NCI-H524 (cell line): ENCODE measurements at places on chromosomes 4 and X.

- no peak for DNase-seq
Measured at GRCh38 chr4:154142664-154143063, 348.9 kb downstream of the DCHS2 start.

GRCh38 chr4:1330761-1331590 is 16.0 kb upstream of the UVSSA start:
- DNase-seq = no peak

DNA sequence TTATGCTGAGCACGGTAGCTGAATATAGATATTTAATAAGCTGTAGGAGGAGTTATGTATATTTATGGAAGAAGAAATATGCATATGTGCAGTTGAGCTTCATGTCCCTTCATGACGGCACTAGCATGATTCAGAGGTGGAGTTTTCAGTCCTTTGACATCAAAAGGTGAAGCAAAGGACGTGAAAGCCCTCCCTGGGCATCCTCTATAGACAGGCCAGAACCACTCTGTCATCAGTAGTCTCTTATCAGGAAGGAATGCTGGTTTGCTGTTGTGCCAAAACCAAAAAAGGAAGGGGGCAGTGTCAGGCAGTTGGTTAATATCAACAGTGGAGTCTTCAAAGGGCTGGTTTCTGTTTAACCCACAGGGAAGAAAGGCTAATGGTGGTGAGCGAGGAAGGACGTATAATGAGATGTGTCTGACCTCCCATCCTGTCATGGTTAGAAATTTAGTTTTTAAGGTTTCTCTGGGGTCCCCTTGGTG is 23.5 kb upstream of the IL2 start:
- DNase-seq = no peak

DNA sequence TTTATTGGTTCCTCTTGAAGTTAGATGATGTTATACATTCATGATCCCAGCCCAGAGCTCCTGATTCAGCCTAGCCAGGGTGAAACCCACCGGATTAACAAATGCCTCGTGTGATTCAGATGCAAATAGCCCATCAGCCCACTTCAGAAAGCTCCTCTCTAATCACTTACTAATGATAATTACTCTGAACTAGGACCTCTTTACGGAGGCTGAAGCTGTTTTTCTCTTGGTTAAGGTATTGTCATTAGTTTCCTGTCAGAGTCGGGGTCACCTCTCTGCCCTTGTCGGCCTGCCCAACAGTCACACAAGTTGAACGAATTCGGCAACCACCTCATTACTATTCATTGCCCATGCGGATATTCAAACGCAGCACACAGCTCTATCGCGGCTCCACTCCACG is 36.6 kb downstream of the ZFP42 start:
- DNase-seq = no peak

GRCh38 chr4:24408640-24409039 is 175.7 kb downstream of the DHX15 start:
- DNase-seq = no peak

- no peak for DNase-seq
Measured at GRCh38 chr4:95105112-95105511, 347.4 kb downstream of the BMPR1B start.

DNA sequence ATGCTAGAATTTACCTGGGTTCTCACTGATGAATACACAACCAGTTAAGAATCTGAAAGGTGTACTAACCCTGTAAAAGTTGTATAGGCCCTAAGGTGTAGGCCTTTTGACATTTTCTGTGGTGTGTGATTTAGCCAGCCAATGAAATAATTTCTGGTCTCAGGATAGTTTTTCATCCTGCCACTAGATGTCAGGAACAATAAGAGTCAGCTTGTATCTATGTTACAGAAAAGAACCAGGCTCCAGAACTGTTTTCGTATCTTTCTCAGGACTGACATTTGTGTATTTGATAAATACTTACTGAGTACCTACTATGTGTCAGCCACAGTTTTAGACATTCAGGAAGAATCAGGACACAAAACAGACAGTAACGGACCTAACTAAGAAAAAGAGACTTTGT is 673.6 kb upstream of the TENM3 start:
- no peak for DNase-seq

DNA sequence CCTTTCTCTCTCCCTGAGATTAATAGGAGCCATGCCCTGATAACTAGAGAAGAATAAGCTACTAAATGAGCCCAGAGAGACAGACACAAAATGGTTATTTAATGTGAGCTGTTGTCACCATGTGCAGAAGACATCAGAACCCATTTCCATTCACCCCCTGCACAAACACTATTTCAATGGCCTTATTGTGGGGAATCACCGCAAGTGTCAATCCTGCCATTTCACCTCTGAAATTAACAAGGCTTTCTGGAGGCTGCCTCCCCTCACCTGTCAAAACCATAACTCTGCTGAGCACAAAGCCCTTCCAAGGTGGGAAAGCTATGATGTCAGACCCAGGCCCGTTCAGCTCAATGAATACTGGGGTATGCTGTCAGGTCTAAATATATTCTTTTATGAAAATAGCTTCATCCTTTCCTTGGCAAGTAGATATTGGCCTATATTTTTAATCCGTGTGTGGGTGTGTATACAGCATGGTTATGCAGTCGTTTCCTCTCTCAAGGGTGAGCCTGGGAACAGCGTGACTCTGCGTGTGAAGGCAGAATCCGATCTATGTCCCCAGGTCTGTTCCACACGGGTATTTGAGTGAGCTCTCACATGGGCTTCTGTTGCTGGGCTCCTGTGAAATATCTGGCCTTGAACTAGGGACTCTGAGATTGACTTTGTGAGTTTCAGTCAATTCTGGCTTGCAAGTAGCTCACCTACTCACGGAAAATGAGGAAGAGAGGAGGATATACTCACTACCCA is 266.3 kb downstream of the FBXW7 start:
- no peak for DNase-seq

DNA sequence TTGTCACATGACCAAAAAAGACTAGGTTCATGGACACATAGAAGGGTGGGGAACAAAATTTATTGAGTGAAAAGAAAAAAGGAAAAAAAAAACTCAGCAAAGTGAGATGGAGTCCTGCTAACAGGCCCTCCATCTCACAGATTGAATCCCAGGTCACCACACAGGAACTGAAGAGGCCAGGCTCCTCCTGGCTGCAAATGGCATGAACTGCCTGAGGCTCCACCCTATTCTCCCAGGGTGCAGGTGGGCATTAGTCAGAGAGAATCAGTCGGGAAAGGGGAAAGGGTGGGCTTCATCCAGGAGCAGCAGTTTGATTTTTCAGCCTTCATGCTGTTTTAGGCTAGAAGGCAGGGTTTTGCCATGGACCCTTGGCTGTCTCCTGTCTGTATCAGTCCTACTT is 128.5 kb upstream of the GRID2 start:
- no peak for DNase-seq

GRCh38 chrX:9907645-9908387 is 59.3 kb upstream of the CLDN34 start:
- DNase-seq = peak; percentile 28

GRCh38 chr4:54226404-54227255 is 2.5 kb upstream of the PDGFRA start:
- DNase-seq = no peak

- DNase-seq = no peak
Measured at GRCh38 chr4:165368114-165368513, 10.7 kb upstream of the CPE start.

DNA sequence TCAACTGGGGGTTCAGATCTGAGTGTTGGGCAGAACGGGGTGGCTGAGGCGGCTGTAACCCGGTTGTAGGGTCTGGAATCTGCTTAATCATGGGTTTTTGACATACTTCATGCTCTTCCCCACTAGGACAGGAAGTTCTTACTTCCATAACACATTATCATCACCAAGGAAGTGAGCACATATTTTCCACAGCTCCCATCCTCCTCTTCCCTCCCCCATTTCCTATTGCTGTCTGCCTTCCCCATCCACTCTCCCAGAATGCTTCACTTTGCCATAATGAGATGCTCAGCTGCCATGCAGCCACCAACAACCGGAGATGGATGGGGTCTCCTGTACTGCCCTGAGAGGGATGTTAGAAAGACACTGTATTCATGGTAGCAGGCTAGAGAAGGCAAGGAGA is 6.4 kb upstream of the DCUN1D4 start:
- DNase-seq = no peak

GRCh38 chr4:36771411-36772153 is 473.0 kb upstream of the NWD2 start:
- peak; percentile 21 for DNase-seq

DNA sequence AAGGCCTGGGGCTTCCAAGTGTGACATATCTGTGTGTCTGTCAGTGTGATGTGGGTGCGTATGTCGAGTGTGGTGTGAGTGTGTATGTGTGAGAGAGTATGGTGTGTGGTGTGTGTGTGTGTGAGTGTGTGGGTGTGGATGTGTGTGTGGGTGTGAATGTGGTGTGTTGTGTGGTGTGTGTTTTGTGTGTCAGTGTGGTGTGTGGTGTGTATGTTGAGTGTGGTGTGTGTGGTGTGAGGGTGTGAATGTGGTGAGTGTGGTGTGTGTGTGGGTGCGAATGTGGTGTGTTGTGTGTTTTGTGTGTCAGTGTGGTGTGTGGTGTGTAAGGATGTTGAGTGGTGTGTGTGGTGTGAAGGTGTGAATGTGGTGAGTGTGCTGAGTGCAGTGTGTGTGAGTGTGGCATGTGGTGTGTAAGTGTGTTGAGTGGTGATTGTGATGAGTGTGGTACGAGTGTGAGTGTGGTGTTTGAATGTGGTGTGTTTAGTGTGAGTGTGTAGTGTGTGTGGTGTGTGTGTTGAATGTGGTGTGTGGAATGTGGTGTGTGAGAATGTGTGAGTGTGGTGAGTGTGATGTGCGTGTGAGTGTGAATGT is 61.6 kb upstream of the SORCS2 start:
- DNase-seq = no peak

- DNase-seq = no peak
Measured at GRCh38 chr4:65391814-65392213, 278.5 kb downstream of the EPHA5 start.

- DNase-seq = no peak
Measured at GRCh38 chrX:50469206-50469605, 1.4 kb downstream of the DGKK start.

GRCh38 chrX:136028383-136028984 is 43.2 kb downstream of the SLC9A6 start:
- DNase-seq = peak; percentile 72

GRCh38 chr4:16682975-16683374 is 215.5 kb downstream of the LDB2 start:
- DNase-seq = no peak

GRCh38 chr4:145076469-145076855 is 21.5 kb downstream of the ANAPC10 start:
- DNase-seq = no peak

DNA sequence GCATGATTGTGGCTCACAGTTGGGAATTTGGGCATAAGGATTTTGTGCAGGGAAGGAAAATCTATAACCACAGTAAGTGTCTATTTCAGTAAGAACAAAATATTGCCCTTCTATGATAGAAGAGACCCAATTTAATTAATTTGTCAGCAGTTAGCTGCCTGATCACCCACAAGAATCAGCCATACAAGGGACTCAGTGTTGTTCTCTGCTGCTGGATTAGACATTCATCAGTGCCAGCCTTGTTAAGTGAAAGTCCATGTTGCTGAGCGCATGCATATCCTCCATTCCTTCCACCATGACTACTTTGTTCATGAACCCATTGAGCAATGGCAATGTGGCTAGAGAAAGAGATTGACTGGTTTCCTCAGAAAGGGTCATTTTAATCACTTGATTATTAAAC is 125.3 kb upstream of the PDHA2 start:
- DNase-seq = no peak

GRCh38 chrX:103637604-103638338 is 9.0 kb downstream of the TCEAL1 start:
- no peak for DNase-seq

DNA sequence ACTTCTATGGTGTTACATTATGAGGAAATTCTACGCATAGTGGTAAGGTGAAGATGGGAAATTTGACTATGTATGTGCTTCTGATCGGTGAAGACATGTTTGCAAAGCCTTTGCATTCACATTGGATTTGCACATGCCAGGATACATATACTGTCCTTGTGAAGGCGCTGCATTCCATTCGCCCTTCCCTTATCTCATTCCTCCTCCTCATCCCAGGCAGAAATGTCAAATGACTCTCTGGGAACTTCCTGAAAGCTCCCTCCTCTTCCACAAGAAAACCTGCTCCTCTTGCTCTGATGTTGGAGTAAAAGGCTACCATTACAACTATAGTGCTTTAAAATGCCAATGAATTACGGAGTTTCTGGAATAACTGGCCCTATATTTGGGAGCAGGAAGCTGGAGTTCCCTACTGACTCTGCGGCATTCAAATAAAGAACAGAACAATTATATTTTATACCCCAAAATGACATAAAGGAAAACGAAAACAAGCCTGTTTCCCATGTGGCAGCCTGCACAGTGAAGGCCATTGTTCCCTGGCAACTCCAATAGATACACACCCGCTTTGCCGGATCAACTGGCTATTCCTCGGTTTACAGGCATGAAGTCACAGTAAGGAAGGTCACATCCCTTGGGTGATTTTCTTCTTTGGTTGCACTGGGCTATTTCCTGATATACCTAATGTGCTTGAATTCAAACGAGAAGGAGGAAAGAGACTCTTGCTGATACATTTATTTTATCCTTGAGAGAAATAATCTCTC is 84.5 kb downstream of the AREG start:
- no peak for DNase-seq

- DNase-seq = no peak
Measured at GRCh38 chr4:59987289-59987688, 1212.8 kb upstream of the ADGRL3 start.

DNA sequence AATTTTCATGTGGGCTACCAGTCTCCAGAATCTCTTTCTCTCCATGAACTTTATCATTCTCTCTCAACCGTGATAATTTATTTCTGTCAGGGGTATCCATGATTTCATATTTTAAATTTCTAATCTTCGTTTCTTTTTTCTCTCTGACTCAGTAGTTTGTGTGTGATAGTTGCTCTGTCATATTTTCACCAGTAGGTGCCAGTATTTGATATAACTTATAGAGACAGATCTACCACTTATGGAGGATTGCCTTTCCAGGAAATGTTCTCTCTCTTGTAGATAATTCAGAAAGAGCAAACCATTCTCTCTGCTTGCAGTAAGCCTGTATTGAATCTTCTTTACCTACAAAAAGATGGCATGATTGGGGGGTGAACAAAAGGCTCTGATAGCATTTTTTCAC is 79.3 kb upstream of the DYNLT3 start:
- DNase-seq = peak; percentile 58

DNA sequence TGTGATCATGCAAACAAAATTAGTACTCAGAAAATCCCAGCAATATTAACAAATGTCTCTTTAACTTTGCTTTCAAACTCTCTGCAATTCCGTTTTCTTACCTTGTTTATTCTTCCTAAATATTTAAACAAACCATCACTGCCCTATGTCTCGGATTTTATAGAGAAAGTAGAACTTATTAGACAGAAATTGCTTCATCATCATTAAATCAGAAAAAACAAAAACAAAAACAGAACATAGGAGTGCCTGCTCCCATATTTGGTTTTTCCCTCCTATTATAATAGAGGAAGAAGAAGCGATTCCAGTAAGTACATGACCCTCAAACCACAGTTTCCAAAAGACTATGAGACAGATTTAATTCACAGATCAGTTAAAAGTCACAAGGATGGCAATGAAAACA is 1228.0 kb downstream of the RPA4 start:
- no peak for DNase-seq
